Stomach (tissue), 19 donors: ENCODE measurements at places on chromosomes 1 and 21. TPM values are rescaled to one million over a fixed set of nuclear protein-coding genes. Genes with fewer than 3 reads are reported as not detected.

The VANGL2 gene
- 7.4 TPM for total RNA-seq

- H3K36me3 ChIP-seq = no peaks in the 10 kb centered on the region
- H3K4me1 ChIP-seq = peaks cover 14% of the 10 kb centered on the region
- DNase-seq = no peak
- peaks cover 5% of the 10 kb centered on the region for H3K27me3 ChIP-seq
- H3K4me3 ChIP-seq = no peak overlapping the region
- H3K27ac ChIP-seq = no peak overlapping the region
These were observed 56.4 kb downstream of the EDN2 start for GRCh38 chr1:41427916-41428737.

- H3K4me3 ChIP-seq = no peak overlapping the region
- H3K27me3 ChIP-seq = no peaks in the 10 kb centered on the region
- no peaks in the 10 kb centered on the region for H3K36me3 ChIP-seq
- no peak overlapping the region for H3K27ac ChIP-seq
- no peak for DNase-seq
- H3K4me1 ChIP-seq = peaks cover 11% of the 10 kb centered on the region
These were observed 4.3 kb upstream of the ERICH3 start for GRCh38 chr1:74677926-74678325.

- H3K27ac ChIP-seq = peak within 1 kb of the TSS; percentile 95
- peaks cover 30% of the 10 kb centered on the region for H3K4me1 ChIP-seq
- H3K4me3 ChIP-seq = peak within 1 kb of the TSS; percentile 80
- H3K27me3 ChIP-seq = no peaks in the 10 kb centered on the region
These were observed at the start of gene IARS2 for GRCh38 chr1:220094016-220094911. Gene IARS2 (plus strand): TSS chr1:220094132. CDS start chr1:220094217, 85 bp downstream.

DNA sequence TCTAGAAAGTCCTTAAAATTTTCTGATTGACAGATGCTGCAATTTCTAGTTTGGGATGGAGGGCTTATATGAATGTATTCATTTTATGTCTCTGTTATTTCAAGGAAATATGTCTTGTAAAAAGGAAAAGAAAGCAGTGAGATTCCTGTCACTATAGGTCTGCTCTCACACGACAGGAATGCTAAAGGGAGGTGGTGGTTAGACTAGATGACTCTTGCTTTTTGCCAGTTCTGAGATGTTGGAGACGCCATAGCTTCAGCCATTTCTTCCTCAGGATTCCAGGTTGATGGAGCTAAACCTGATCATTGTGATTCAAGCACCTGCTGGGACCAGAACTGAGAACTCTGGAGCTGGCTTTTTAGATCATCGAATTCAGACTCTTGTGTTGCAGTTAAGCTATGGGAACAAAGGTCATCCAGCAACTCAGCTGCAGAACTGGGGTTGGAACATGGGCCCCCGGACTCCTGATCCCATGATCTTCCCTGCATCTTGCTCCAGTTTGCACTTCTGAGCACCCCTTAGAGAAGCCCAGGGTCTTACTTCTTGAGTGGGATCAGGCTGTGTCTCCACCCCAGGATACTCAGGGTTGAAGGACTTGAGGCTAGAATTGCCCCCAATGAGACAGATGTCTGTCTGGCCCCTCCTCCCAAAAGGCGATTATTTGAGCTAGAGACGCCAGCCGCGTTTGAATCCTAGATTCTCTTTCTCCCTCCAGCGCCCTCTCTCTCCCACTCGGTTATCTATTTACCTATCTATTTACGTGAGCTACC lies 46.7 kb upstream of the FOXO6 start:
- H3K27me3 ChIP-seq = no peaks in the 10 kb centered on the region
- peak overlapping the region; percentile 4 for H3K27ac ChIP-seq
- no peak for DNase-seq
- H3K4me1 ChIP-seq = no peaks in the 10 kb centered on the region
- no peaks in the 10 kb centered on the region for H3K36me3 ChIP-seq
- no peak overlapping the region for H3K4me3 ChIP-seq

DNA sequence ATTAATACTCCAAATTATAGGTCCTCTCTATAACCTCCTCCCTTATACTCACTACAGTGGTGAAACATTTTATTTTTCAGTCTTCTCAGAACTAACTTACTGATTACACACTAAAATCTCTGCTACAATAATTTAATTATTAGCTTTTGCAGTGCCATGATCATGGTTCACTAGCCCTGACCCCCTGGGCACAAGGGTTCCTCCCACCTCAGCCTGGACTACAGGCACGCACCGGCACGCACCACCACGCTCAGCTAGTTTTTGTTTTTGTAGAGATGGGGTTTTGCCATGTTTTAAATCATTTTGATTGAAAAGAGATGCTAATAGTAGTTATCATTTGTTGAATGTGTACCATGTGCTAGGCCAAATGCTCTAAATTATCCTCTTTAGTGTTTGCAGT lies 6.3 kb downstream of the PATJ start:
- no peak overlapping the region for H3K27ac ChIP-seq
- peaks cover 24% of the 10 kb centered on the region for H3K4me1 ChIP-seq
- H3K36me3 ChIP-seq = no peaks in the 10 kb centered on the region
- no peaks in the 10 kb centered on the region for H3K27me3 ChIP-seq

The NCMAP gene
- 0.29 TPM for total RNA-seq

- peaks cover 12% of the 10 kb centered on the region for H3K4me1 ChIP-seq
- H3K27me3 ChIP-seq = no peaks in the 10 kb centered on the region
- peak; percentile 37 for DNase-seq
- H3K27ac ChIP-seq = peak overlapping the region; percentile 74
These were observed 894 bp downstream of the EPB41 start for GRCh38 chr1:28915031-28915895.

DNA sequence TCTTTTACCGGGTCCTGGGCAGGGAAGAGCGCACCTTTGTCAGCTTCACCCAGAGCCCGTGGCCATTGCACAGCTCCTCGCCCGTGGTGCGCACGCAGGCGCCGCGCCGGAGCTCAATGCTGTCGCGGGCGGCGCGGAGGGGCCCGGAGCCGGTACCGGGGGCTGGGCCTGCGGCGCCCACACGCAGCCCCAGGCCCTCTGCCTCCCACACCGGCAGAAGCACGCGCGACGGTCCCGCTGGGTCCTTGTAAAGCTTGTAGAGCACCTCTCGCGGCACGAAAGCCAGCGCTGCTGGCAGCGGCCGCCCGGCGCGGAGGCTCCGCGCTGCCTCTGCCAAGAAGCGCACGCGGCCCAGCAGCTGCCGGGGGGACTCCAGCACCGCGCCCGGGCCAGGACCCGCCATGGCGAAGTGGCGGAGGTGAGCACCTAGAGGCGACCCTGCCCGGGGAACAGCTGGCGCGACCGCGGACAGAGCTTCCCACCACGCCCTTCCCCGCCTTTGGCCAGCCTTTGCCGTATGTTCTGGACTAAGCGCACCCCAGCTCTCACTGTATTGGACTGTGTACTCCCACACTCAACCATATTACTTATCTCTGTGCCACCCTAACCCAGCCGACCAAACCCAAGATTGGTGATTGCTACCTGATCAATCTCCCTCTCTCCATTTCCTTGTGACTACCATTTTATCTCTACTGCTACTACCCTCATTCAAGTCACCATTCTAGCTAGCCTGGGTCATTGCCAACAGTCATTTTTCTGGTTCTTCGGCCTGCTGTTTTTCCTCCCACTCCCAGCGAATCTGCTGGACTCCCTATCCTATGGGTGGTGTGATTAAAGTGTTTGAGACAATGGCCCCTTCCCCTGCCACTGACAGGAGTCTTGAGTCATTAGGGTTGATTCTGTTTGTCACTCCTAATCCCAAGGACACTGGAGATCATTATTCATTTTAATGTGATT lies at the start of gene HECTD3:
HECTD3 (minus strand) TSS at position 470 of the 957 bp plus-strand sequence; CDS start at position 403, 67 bp downstream.
- peak within 1 kb of the TSS; percentile 92 for H3K4me3 ChIP-seq
- peaks cover 53% of the 10 kb centered on the region for H3K36me3 ChIP-seq
- H3K4me1 ChIP-seq = peaks cover 54% of the 10 kb centered on the region

The LAX1 gene
- 0.45 TPM for total RNA-seq

- no peak overlapping the region for H3K27ac ChIP-seq
- no peaks in the 10 kb centered on the region for H3K36me3 ChIP-seq
- DNase-seq = no peak
- peaks cover 40% of the 10 kb centered on the region for H3K27me3 ChIP-seq
- H3K4me1 ChIP-seq = no peaks in the 10 kb centered on the region
These were observed 45.2 kb downstream of the AJAP1 start for GRCh38 chr1:4699376-4700301.

DNA sequence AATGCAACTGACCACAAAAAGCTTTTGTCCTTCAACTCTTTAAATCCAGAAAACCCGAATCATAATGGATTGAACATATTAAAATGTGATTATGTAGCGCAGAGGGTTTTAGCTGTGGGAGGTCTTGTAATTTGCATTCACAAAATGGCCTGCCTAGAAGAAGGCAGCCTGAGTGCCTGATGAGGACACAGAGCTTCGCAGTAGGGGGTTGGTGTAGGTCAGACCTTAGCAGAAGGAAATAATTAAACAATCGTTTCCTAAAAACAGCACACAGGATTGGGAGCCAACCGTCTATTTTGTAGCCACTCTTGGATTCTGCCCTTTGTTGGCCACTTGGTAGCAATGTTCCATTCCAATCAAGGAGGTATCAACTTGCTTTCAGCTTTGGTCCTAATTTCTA lies 195.7 kb upstream of the KIAA0040 start:
- no peaks in the 10 kb centered on the region for H3K36me3 ChIP-seq
- no peak for DNase-seq
- no peak overlapping the region for H3K4me3 ChIP-seq

DNA sequence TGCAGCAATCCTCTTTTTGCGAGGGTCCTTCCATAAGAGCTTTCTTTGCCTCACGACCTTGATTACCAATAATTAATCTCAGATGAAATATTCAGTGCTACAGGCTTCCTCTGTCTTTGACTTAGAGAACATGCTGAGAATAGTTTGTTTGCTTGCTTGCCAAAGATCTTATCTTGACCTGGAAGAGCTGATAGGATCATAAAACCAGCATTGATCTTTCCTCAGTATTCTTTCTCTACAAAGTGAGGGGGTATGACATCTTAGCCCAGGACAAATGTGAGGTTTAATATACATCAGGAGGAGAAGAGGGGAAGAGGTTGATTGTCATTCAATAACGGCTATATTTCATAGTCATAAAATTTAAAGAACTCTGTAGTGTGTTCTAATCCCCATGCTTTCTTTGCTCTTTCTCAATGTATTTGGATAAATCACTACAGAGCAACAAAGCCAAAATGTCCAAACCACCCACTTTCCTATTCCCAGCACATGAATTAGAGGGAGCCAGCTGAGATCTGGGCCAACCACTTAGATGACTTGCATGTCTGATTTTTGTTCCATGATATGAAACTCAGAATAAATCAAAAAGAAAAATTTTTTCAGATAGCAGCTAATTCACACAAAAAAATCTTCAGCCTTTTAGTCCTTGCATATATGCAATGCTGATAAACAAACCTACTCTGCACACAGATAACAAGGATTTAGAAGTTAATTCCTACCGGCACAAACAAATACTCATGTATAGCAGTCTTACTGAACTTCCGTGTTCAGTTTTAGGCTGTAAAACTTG lies 50.5 kb upstream of the IPO9 start:
- H3K36me3 ChIP-seq = peaks cover 30% of the 10 kb centered on the region
- H3K27me3 ChIP-seq = no peaks in the 10 kb centered on the region
- no peak overlapping the region for H3K4me3 ChIP-seq
- DNase-seq = no peak

- no peaks in the 10 kb centered on the region for H3K27me3 ChIP-seq
- H3K36me3 ChIP-seq = no peaks in the 10 kb centered on the region
- DNase-seq = no peak
- H3K4me1 ChIP-seq = peaks cover 16% of the 10 kb centered on the region
These were observed 67.7 kb upstream of the GCLM start for GRCh38 chr1:93976711-93977597.

The FCRL5 gene
- 0.37 TPM for total RNA-seq

The GREM2 gene
- 3.9 TPM for total RNA-seq

- DNase-seq = peak; percentile 4
- no peak overlapping the region for H3K27ac ChIP-seq
- no peaks in the 10 kb centered on the region for H3K4me1 ChIP-seq
- no peak overlapping the region for H3K4me3 ChIP-seq
- H3K36me3 ChIP-seq = no peaks in the 10 kb centered on the region
These were observed 1.8 kb upstream of the CDA start for GRCh38 chr1:20586953-20587660.

DNA sequence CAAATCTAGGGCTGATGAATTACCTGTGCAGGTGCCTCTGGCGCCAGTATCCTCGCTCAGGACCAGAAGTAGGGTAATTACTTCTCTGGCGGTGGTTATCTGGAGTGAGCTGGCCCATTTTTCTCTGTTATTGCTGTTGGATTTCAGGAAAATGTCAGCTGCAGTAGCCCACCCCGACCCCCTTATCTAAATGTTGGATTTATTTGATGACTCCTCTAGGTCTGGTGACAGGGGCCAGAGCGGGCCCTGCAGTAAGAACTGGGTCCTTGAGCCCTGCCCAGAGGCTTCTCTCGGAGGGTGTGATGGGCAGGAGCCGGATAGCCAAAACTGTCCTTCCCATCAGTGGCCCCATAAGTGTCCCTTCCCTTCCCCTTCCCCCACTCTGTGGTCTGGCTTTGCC lies 384.3 kb downstream of the PTPRU start:
- H3K4me3 ChIP-seq = no peak overlapping the region
- no peaks in the 10 kb centered on the region for H3K36me3 ChIP-seq
- H3K4me1 ChIP-seq = no peaks in the 10 kb centered on the region

The IQCC gene
- 3.0 TPM for total RNA-seq

The SDC3 gene
- 17.4 TPM for total RNA-seq

GRCh38 chr1:171718216-171718615 lies 23.6 kb downstream of the VAMP4 start:
- H3K36me3 ChIP-seq = no peaks in the 10 kb centered on the region
- no peak for DNase-seq
- no peaks in the 10 kb centered on the region for H3K4me1 ChIP-seq
- no peaks in the 10 kb centered on the region for H3K27me3 ChIP-seq
- no peak overlapping the region for H3K4me3 ChIP-seq

DNA sequence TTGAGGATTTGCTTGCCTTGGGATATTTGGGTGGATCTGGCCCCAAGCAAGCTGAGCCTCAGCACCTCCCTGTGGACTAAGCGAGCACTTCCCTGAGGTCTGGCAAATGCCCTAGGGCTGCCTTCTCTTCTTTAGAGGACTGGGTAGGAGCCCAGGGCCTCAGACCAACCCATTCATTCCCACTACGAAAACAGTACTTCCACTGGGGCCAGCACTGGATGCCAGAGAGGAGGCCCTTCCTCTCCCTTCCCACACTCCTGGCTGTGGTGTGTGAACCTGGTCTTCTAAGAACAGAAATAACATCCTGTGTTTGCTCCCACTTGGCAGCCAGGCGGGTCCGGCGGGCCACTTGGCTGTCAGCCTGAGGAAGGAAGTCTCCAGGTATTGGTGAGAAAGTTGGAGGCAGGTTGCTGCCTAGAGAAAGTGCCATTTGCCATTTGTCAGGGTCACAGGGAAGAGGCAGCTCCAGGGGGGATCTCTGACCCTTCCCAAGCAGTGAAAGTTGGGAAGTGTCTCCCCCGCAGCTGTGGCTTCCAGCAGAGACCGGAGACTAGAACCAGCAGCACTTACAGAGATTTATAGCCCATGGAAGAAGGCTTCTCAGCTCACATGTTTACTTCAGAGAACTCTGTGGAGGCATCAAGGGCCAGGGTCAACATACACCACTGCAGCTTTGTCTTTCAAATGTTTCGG lies 323.5 kb downstream of the SIPA1L2 start:
- H3K4me3 ChIP-seq = no peak overlapping the region
- H3K36me3 ChIP-seq = no peaks in the 10 kb centered on the region
- DNase-seq = no peak
- H3K4me1 ChIP-seq = peaks cover 13% of the 10 kb centered on the region
- no peaks in the 10 kb centered on the region for H3K27me3 ChIP-seq
- H3K27ac ChIP-seq = peak overlapping the region; percentile 56

The FAM177B gene
- 39.7 TPM for total RNA-seq
